RWPE2 (cell line): ENCODE measurements at places on chromosomes 12 and 14.
A peak's percentile ranks its signal among the peaks of the same experiment; 100 is the strongest.

GRCh38 chr12:127957001-127957660, 309.8 kb upstream of the TMEM132C start:
- no peak for DNase-seq

GRCh38 chr12:108468196-108468968, 46.7 kb upstream of the FICD start:
- no peak for DNase-seq

DNA sequence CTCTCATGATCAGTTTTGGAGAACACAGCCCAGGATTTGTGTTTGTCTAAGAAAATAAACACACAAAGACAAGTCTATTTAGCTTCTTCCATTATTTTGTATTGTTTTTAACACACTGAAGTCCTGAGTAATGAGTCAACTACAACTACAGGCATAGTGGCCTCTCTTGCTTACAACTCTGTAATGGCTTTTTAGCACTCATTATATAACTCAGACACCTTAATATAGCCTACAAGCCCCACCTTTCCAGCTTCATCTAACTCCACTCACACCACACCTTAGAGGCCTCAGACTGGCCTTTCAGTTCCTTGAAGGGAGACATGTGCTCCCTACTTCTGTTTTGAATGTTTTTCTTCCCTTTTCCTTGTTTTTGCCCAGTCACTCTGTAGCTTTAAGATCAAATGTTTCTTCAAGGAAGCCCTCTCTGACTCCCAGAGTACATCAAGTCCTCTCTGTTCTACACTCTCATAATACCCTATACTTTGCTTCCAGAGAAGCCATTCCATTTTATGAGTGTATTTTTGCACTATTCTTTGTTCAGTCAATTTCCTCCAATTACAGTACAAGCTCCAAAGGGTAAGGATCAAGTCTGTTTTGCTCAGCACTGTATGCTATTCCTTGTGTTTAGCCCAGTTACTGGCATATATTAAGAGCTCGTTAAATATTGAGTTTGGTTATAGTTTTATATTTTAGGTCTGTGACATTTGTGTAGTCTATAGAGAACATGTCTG, 233.6 kb upstream of the ARHGAP5 start:
- DNase-seq, result no peak

DNA sequence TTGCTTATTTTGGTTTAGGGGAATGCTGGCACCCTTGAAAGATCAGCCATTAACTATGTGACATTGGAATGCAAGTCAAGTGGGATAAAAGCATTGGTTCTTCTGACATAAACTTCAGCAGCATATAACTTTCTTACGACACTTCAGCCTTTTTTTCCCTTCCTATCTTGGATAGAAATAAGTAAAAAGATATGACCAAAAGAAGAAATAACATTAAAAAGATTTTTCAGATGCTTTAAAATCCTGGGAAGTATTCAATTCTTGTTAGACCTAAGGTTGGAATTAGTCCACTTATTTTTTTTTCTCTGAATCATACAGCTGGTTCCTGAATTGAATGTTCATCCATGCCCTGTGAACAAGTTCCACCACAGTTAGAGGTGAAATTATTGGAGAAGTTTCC, 85.6 kb upstream of the TSPAN8 start:
- no peak for DNase-seq

DNA sequence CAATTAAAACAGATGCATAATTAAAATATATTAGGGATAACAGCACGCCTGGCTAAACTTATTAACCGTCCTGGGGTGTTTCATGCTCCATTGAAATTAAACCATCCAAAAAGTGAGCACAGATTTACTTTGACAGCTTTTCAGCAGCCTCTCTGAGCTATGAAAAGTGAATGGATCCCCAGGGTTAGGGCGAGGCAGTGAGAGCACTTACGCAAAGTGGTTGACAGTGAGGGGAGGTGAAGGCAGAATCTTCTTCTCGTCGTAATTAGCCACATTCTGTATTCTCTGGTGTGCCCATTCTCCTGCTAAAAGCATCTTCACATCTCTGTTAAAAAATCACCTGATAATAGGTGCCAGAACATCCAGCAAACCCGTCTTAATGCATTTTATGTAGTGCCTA, 1.9 kb downstream of the TMTC2 start:
- DNase-seq, result no peak

DNA sequence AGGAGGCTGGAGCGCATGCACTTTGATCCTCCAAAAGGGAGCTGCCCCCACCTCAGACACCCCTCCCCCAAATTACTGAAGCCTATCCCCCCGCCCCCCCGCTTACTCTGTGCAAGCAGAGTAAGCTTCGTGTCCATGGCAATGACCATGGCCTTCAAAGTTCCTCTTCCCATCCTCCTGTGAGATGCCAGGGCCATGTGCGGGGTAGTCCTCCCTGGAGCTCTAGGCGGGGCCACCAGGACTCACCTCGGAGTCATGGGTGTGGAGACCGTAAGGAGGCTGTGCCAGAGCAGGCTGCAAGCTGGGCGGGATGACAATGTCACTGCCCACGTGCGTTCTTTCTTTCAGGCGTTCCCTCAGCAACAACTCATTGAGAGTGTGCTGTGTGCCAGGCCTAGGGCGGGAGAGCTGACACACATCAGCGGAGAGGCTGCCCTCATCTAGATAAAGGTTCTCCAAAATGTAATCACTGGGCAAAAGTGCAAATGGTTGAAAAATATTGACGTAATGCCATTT, 66.8 kb downstream of the C14orf132 start:
- DNase-seq, result peak; percentile 66

DNA sequence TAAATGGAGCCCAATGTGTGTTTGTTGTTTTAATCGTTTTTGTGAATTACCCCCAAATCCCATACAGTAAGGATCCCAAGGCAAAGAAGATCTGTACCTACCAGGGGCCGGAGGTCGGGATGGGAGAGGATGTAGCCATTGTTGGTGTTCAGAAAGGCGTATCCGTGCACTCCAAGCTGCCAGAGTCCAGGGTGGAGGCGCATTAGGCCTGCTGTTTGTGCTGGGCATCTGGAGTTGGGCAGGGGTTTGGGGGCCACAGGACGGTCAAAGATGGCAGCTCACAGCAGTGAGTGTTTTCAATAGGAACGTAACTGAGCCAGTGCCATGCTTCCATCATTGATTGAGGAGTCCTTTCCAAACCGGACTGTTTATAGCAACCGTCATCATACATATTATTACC, 40.2 kb downstream of the CACNA2D4 start:
- DNase-seq, result no peak

- no peak for DNase-seq
Observed at GRCh38 chr12:9022592-9022991, 33.2 kb downstream of the KLRG1 start.

- no peak for DNase-seq
Observed at GRCh38 chr12:107855471-107855870, 81.0 kb downstream of the ASCL4 start.

DNA sequence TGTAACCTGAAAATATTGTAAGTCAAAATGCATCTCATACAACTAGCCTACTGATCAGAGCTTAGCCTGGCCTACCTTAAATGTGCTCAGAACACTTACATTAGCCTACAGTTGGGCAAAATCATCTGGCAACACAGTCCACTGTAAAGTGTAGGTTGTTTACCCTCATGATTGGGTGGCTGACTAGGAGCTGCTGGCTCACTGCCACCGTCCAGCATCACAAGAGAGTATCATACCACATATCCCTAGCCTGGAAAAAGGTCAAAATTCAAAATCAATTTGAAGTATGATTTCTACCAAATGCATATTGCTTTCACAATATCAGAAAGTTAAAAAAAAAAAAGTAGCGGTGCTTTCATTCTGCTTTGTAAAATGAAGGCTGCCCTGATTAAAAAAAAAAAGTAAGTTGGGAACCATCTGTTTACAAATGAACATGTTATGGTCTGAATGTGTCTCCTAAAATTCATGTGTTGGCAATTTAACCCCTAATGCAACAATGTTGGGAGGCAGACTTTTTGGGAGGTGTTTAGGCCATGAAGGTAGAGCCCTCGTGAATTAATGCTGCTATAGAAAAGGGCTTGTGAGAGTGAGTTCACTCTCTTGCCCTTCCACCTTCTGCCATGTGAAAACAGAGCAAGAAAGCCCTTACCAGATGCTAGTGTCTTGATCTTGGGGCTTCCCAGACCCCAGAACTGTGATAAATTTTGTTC, 211.8 kb downstream of the PPM1H start:
- no peak for DNase-seq

GRCh38 chr12:114710151-114710550, 26.2 kb upstream of the TBX3 start:
- DNase-seq, result no peak

GRCh38 chr14:54609576-54609975, 42.6 kb downstream of the SAMD4A start:
- no peak for DNase-seq

- DNase-seq, result no peak
Observed at GRCh38 chr14:61716956-61717355, 21.6 kb downstream of the HIF1A start.

- no peak for DNase-seq
Observed at GRCh38 chr14:53391156-53391555, 238.0 kb upstream of the DDHD1 start.

DNA sequence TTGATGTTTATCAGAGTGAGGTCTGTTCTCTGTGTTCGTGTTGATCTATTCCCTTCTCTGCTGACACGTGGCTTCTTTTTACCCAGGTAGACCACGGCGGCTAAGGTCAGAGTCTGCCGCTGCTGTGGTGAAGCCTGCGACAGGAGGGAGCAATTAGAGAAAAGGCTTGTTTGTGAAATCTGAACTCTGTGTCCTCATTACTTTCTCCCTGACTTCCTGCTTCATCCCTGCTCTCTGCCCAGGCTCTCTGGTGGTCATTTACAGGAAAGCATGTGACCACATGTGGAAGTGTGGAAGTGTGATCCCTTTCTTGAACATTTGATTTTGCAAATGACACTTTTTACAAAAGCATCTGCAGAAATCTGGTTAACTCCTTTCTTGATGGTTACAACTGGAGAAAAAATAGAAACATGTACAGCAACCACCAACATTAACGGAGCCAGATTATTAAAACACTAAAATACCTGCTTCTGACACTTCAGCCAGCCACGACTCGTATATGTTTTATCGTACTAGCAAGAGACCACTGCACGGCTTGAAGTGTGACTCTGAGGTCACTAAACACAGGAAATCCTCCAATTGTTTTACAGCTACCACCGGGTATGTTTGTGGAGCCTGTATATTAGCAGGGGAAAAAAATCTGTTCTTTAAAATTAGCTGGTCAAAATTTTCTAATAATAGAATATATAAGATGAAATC, 388.6 kb upstream of the TMPO start:
- no peak for DNase-seq

DNA sequence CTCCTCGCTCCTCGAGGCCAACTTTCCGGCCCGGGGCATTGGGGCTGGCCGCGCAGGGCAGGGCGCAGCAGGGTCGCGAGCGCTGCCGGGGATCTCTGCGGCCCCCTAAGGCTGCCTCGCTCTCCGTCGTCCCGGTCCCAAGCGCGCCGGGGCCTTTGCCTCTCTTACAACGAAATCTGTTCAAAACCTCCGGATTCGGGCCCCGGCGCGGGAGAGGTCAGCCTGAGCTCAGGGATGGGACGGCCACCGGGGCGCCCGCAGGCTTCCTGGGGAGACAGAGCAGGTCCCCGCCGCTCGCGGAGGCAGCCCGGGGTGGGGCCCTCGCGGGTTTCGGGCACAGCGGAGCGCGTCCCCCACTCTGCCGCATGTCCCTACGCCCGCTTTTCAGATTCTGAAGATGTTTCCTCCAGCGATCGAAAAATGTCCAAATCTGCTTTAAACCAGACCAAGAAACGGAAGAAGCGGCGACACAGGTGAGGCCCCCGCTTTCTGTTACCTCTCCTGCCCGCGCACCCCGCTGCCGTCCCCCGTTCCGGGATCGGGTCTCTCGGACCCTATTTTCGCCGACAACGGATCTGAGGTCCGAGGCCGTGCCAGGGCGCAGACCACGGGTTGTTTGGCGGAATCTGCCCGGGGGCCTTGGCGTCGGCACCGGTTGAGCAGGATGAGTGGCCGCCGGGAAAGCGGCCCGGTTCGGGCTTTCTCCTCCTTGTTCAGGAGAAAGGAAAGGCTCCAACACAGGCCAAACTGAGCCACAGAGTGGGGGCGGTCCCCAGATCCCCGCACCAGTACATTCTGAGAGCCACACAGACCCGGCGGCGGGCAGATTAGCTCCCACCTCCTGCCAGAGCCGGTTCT, 1.8 kb downstream of the VSX2 start:
- peak; percentile 76 for DNase-seq

DNA sequence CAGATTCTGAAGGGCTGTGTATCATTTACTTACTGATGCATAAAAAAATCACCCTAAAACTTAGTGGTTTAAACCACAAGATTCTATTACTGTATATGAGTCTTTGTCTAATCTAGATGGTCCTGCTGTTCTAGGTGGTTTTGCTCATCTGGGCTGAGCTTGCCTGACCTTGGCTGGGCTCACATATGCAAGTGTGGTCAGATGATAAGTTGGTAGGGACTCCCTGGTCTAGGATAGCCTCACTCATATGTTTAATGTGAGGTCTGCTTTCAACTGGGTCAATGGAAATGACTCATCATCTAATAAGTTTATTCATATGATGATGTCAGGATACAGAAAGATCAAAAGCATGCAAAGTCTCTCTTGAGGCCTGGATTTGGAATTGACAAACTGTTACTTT, 887.8 kb downstream of the TRHDE start:
- no peak for DNase-seq

GRCh38 chr12:19411234-19412204, 27.8 kb upstream of the AEBP2 start:
- DNase-seq, result no peak

- DNase-seq, result no peak
Observed at GRCh38 chr14:22786685-22787084, 20.2 kb downstream of the OXA1L start.

DNA sequence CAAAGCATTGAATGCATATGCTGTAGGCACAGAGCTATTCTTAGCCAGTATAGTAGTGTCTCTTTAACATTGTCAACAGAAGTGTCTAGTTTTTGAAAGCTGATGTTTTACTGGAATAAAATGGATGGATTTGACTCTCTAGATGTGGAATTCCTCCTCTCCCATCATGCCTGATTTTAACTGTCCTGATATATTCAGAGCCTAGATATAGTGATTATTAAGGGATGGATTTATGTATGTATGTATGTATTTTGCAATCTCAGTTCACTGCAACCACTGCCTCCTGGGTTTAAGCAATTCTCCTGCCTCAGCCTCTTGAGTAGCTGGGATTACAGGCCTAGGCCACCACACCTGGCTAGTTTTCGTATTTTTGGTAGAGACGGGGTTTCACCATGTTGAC, 144.8 kb upstream of the NAV3 start:
- DNase-seq, result no peak

GRCh38 chr12:106282457-106283097, 20.0 kb upstream of the TCP11L2 start:
- DNase-seq, result no peak

DNA sequence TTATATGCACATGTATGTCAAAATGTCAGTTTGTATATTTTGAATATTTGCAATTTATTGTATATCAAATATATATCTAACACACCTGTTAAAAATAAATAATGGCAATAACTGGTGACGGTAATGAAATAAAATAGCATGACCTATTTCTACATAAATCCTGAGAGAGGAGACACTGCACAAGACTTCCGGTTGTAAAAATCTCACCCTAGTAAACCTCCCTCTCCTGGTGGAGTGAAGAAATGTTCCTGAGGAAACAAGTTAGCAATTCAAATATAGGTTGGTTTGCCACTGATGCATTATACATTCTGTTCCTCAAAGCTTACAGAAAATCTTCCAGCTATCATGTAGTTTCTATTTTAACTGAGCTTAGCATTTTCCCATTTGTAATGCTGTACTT, 166.1 kb upstream of the SYT10 start:
- no peak for DNase-seq

- DNase-seq, result no peak
Observed at GRCh38 chr14:89302396-89302950, 114.6 kb downstream of the FOXN3 start.

- DNase-seq, result no peak
Observed at GRCh38 chr12:59294221-59294620, 301.6 kb upstream of the SLC16A7 start.

- no peak for DNase-seq
Observed at GRCh38 chr12:4909734-4910501, at the start of gene KCNA1. Gene KCNA1, plus strand, starts transcription at chr12:4909905. Its CDS starts 1,474 bp downstream, at chr12:4911379.
